ENCODE measurements at places on chromosomes 12 and 14.

DNA sequence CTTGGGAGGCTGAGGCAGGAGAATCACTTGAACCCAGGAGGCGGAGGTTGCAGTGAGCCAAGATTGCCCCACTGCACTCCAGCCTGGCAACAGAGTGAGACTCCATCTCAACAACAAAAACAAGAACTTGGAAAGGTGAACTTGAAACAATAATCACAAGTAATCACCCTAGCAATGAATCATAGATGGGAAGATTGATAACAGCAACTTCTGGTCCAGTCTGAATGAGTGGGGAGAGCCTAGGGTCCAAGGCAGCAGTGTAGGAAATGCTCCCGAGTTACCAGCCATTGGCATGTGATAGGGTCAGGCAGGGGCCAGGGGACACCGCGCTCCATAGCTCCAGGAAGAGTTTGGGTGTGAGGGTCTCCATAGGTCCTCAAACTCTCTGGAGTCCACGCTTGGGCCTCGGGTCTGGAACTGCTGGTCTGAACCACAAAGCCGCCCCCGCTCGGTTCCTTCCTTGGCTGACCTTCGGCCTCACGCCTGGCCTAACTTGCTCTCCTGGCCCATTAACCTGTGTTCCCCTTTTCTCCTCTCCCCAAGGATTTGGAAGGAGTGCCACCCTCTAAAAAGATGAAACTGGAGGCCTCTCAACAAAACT lies 19.9 kb upstream of the MLXIP start:
- DNase-seq: no peak

- no peak for DNase-seq
Observed at GRCh38 chr12:1595690-1596347, 1.4 kb upstream of the FBXL14 start.

DNA sequence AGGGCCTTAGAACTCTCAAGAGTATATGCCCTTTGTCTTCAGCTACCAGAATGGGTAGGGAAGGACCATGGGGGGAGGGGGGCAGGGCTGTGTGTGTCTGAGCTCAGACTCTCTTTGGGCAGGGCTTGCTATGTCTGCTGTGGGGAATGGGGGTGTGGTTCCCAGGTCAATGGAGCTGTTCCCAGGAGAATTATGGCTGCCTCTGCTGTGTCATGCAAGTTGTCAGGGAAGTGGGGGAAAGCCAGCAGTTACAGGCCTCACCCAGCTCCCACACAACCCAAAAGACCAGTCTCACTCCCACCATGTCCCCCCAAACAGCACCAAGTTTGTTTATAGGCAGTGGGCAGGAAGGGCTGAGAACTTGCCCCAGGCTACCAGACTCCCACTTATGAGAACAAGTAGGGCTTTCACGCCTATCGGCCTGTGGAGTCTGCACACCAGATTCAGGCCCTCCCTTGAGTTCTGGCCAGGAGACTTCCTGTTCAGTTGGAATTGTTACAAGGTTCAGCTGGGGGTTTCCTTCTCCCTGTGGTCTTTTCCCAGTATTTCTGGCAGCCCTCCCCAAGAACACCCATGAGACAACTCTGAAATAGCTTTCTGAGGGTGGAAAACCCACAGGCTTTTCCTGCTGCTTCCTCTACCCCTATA lies 6.1 kb upstream of the SERPINA11 start:
- no peak for DNase-seq

GRCh38 chr14:88386256-88386794 lies 868 bp downstream of the SPATA7 start:
- DNase-seq: no peak

DNA sequence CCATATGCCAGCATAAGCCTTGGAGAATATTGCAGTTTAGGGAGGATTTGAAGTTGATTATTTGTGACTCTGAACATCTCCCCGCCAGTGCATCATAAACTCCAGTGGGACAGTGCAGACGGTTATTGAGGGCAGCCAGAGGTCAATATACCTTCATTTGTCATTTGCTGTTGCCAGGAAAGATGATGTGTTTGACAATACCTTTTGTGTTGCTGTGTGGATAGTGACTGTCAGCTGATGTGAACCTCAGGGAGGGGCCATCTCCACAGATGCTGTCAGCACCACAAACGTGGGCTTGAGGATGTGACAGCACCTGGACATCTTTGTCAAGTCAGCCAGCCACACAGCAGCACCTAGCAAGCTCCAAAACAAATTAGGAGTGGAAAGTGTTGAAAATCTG lies 11.5 kb downstream of the CCDC198 start:
- DNase-seq: no peak

DNA sequence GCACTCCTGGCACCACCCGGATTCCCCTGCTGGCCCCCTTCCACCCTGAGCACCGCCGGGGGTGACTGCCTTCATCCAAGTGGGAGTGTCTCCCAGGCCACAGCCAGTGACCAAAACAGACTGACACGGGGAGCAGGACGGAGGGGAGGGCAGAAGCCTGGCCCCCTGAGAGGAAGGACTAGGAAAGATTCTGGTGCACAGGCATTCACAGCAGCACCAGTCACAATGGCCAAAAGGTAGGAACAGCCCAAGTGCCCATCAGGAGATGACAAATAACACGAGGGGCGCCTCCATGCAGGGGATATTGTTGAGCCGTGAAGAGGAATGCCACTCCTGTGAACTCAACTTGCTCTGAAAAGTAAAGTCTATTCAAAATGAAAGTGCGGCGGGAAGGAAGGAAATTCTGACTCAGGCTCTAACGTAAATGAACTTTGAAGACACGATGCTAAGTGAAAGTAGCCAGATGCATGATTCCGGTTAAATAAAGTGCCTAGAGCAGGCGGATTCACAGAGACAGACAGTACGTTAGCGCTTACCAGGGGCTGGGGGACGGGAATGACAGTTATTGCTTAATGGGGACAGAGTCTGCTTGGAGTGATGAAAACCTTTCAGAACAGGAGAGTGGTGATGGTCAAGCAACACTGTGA lies 146.1 kb upstream of the NCOR2 start:
- no peak for DNase-seq

GRCh38 chr12:130989391-130989790 lies 35.7 kb downstream of the ADGRD1 start:
- no peak for DNase-seq

DNA sequence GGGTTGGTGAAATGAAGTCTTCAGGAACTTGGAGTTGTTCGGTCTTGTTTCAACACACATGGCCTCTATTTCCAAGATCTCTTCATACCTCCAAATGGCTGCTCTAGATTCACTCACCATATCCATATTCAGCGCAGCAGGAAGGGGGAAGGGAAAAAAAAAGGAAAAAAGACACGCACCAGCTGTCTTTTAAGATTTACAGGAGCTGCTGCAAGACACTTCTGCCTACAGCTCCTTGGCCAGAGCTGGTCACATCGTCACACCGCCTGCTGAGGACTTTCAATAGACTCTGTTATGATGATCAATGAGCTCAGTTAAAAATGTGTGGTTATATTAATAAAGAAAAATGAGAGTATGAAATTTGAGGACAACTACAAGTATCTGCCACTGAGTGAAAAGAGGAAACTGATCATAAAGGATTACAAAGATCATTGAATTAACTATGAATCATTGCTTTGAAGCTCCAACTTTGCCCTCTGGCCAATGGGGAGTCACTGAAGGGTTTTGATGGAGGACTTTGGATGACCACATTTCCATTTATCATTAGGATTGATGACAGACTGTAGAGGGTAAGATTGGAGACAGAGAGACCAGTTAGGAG lies 182.1 kb upstream of the HMGA2 start:
- no peak for DNase-seq

GRCh38 chr14:99819514-99819913 lies 26.3 kb downstream of the EML1 start:
- no peak for DNase-seq

- DNase-seq: no peak
Observed at GRCh38 chr12:105671720-105672119, 341.2 kb downstream of the C12orf75 start.

DNA sequence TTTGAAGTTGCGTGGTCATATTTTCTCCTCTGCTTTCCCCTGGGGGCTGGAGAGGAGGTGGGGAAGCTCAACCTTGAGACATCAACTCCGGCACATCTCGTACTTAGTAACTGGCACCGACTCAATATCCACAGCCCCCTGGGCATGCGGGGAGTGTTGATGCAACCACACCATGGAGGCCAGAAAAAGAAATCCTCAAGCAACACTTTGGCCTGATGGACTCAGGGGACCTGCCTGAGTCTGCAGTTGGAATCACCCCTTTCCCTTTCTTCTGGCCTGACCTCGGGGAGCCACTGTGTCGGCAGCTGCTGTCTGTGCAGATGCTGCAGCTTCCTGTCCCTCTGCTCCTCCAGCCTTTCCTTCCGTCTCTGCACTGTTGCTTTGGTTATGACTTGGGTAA lies 11.4 kb upstream of the AACS start:
- no peak for DNase-seq

- DNase-seq: no peak
Observed at GRCh38 chr12:32108787-32109186, 2.1 kb downstream of the BICD1 start.

- no peak for DNase-seq
Observed at GRCh38 chr14:39229222-39229543, 4.5 kb upstream of the MIA2 start.

DNA sequence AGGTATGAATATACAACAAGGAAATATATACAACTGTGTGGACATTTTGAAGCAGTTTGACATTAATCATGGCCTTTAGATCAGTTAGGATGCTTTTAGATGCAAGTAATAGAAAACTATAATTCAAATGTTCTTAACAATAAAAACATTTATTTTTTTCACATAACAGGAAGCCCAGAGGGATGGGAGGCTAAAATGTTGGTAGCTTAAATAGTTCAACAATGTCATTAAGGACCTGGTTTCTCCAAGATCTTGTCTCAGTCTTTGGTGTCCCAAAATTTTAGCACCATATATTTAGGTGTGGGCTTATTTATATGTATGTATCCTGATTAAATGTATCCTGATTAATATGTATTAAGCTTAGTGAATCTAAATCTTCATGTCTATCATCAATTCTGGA lies 292.4 kb downstream of the NUAK1 start:
- DNase-seq: no peak

GRCh38 chr14:36502558-36503508 lies 17.2 kb downstream of the NKX2-1 start:
- DNase-seq: peak; percentile 41

DNA sequence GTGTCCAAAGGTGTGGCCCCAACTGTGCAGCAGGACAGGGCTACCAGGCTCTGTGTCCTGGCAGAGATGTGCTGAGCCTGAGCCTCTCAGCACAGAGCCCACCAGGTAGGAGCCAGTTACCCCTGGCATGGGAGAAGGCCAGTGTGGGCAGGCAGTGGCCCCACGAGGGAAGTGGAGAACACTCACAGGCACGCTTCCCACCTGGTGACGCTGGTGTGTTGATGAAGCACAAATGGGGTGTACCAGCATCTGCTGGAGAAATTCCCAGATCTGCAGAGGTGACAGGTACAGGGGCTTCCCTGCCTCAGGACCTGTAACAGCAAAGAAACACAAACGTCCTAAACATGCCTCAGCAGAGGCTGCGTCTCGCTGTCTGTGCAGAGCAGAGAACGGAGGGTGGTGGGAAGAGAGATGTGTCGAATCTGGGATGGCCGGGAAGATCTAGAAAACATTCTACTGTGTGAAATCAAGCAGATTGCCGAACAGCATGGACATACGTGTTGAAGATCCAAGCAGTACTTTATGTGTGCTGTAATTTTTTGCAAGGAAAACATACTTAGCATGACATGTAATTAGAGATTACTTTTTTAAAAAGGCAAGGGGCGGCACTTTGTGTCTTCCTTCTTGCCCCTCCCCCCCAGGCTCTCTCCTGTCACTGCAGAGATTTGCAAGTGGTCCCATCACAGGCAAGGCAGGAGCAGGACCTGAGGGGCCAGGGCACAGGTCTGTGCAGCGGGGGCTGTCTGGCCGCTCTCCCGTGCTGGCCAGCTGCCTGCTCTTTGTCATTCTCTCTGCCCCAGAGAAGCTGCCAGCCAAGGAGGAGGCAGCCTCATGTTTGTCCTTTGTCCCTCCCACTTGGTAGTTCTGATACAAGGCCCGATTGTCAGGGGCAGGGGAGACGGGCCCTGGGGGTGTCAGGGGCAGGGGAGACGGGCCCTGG lies 17.3 kb downstream of the HIP1R start:
- DNase-seq: no peak

DNA sequence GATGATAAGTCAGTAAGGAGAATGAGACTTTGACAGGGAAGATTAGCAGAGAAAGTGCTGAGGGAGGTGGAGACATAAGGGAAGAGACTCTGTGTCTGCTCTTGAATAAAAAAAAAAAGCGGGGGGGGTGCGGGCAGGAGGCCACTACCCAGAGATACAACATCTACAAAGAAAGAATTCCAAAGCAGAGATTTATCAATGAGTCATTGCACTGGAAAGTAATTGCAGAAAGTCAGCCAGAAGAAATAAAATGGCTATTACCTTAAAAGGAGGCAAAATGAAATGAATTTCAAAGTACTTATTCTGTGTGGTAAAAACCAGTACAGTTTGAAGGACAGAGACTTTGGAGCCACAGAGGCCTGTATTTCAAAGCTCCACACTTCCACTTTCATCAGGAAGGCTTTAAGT lies 267.1 kb upstream of the PRKD1 start:
- DNase-seq: no peak

- DNase-seq: peak; percentile 34
Observed at GRCh38 chr12:63152321-63152700, 1.3 kb upstream of the AVPR1A start.

- no peak for DNase-seq
Observed at GRCh38 chr14:97945631-97946030, 1148.4 kb downstream of the VRK1 start.

- no peak for DNase-seq
Observed at GRCh38 chr12:47983541-47984115, 20.2 kb downstream of the TMEM106C start.

DNA sequence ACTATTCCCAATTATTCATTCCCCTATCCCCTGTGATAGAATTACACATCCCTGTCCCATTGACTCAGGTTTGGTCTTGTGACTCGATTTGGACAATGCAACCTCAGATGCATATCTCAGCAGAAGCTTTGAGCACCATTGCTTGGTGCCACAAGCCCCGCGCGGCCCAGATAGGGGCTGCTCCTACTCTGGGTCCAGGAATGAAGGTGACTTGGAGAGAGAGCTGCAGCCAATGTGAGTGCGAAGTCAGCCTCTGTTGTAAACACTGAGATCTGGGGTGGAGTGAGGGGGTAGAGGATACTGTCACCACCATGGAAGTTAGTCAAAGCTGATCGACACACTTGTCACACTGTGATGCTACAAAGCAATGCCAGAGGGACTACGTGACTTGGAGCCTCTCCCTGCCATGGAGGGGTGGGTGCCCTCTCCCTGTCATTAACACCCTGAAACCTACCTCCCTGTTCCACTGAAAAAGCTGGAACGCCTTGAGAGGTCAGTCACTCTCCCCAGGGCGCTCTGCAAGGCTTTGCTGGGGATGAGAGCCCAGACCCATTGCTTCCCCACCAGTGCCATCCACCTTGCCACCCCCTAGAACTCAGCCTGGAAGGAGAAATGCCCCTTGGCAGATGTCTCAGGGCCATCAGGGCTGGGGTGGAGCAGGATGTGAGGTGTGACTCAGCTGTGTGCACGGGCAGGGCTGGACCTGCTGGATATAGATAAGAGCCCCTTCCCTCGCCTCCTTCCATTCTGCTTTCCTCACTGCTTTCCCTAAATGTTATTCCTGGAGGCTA lies 6.6 kb upstream of the PLEK2 start:
- no peak for DNase-seq

GRCh38 chr14:59221568-59221967 lies 33.1 kb downstream of the DAAM1 start:
- no peak for DNase-seq

Data from NCI-H2081 (cell line).